T-cell (primary cell): ENCODE measurements at places on chromosomes 13 and 19. TPM values are rescaled to one million over a fixed set of nuclear protein-coding genes. Genes with fewer than 3 reads are reported as not detected.

DNA sequence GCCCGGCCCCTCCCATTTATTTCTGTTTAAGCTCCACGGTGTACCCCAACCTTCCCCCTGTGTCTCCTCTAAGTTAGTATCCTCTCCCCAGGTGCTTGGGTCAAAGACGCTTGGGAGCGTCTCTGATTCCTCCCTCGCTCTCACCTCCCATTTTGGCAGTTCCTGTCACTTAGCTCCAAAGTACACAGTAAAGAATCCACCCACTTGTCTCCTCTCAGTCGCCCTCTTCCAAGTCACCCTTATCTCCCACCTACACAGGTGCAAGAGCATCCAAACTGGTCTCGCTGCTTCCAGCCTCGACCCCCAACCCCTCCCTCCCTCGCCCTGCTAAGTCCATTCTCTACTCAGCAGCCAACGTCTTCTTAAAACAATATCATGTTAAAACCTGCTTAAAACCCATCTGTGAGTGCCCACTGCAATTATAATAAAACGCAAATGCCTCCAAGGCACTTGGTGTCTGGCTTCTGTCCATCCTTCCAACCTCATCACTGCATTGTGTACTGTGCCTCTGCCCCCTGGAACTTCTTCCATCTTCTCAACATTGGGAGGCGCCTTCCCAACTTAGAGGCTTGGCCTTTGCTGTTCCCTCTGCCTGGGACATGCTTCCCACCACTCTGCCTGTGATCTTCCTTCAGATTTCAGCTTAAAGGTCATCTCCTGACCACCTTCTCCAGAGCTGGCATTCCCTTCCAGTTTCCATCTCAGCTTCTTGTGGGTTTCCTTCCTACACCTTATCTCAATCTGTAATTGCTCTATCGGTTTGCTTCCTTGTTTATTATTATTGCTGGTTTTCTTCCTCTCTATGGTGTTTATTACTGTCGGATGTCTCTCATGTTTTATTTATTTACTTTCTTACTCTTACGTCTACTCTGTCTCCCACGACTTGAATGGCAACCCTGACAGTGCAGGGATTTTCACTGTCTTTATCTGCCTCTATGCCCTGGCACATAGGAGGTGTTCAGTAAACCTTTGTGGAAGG, 9.5 kb upstream of the KLK14 start:
- no peak for DNase-seq

DNA sequence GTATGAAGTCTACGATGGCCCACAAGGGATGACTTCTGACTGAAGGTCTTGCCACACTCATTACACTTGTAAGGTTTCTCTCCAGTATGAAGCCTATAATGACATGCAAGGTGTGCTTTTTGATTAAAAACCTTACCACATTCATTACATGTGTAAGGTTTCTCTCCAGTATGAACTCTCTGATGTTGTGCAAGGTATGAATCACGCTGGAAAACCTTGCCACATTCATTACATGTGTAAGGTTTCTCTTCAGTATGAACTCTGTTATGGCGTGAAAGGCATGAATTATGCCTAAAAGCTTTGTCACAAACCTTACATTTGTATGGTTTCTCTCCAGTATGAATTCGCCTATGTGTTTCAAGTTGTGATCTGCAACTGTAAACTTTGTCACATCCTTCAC, 15.0 kb upstream of the ZNF83 start:
- no peak for DNase-seq

GRCh38 chr19:3398114-3398899, 31.9 kb downstream of the NFIC start:
- no peak for DNase-seq

DNA sequence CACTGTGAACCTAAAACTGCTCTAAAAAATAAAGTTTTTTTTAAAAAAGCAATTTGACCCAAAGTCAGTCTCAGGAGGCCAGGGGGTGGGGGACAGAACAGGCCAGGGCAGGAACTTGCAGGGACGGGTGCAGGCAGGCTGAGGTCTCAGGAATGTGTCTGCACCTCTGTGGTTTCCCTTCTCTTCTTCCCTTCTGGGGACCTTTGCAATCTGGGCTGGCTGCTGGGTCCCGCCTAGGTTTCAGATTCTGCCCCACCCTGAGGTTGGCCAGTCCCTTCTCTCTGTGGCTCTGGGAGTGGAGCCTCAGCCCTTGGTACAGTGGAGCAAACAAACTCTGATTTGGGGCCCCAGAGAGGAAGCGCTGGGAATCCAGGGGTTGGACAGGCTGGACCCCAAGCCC, 5.3 kb upstream of the F2RL3 start:
- no peak for DNase-seq

GRCh38 chr13:59280297-59280696, 883.4 kb downstream of the DIAPH3 start:
- DNase-seq: no peak

- no peak for DNase-seq
Observed at GRCh38 chr13:39451860-39452301, 151.1 kb downstream of the LHFPL6 start.

GRCh38 chr13:36965767-36966166, 33.4 kb downstream of the ALG5 start:
- DNase-seq: no peak

DNA sequence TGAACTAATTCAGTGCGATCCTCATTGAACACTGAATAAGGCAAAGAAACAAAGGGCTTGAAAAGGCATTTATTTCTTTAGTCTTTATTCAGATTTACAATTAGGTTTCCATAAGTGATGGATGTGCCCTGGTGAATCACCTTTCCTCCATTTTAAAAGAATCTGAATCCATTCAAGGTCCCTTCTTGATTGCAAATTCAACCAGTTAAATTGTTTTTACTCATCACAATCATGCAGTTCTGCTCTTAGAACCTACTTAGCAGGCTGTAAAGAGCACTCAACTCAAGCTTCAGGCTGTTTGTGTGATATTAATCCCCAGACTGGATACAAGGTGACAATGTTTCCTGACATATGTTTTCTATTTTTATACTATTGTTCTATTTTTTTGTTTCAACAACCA, 321.0 kb downstream of the TBC1D4 start:
- DNase-seq: no peak

- no peak for DNase-seq
Observed at GRCh38 chr13:45521297-45521696, 56.6 kb downstream of the COG3 start.

DNA sequence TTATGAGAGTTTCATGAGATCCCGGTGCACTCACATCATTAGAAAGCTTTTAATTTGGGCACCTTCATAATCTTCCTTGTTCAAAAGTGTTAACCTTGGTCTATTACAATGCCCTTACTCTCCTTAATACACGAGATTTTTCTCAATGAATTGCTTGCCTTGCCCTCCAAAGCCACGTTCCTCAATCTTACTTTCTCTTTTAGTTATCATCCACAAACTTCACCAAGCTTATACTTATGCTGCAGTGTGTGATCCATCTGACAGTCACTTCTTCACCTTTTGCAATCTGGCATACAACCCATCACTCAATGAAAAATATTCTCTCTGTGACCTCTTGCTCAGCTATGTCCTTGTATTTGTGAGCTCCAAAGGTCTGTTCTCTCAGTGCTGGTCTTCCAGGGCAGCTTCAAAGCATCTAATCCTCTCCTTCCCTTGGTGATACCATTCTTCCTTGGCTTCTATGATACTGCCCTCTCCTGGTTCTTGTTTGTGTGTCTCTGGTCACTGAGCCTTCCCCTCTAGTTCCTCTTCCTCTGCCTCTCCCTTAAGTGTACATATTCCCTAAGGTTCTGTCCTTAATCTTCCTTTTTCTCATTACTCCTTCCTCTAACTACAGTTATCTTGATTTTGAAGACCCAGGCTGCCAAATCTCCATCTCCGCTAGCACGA, 202.2 kb upstream of the STARD13 start:
- DNase-seq: no peak

The FCER2 gene
- 1.5 TPM for total RNA-seq

The PEX11G gene
- not detected for total RNA-seq

The SLITRK5 gene
- total RNA-seq: 0.16 TPM
